ENCODE measurements at places on chromosomes 12 and 14.

DNA sequence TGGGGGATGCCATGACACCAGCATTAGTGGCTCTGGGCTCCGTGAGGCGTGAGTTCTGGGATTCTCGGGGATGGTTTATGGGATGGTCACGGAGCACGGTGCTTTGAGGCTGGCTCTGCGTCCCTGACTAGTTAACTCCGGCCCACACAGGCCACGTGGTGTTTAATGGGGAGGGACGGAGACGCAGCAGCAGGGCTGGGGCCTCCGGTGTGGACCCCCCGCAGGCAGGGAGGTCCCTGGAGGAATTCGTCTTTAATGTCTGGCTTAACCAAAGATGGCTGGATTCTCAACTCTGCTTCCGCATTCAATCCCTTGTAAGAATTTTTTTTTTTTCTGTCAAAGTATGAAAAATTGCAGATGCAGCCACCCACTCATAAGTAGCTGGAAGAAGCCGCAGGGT lies 86.4 kb upstream of the RFLNA start:
- DNase-seq: no peak

DNA sequence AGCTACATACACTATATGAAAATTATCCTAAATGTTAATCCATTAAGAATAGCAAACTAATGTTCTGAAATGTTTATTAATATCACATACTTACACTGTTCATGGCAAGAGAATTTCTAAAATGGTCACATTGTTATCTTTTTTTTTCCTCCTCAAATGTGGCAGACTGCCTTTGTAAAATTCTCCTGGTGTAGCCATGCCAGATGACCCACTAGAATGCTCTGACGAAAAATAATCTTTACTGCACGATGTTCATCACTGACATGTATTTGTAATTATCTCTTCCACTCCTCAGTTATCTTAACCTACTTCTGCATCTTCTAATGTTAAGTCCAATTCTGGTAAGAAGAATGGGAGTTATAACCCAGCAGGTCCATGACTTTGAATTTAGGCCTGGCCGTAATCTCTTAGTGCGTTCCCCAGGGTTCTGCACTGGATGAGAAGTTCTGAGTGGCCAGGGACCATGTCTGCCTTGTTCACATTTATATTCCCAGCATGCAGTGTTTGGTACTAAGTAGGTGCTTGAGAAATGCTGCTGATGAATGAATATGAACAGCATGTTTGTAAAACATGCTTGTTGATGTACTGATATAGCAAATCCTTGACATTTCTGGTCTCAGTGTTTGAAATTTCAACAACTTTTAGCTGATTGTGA lies 46.7 kb downstream of the NOPCHAP1 start:
- peak; percentile 30 for DNase-seq

DNA sequence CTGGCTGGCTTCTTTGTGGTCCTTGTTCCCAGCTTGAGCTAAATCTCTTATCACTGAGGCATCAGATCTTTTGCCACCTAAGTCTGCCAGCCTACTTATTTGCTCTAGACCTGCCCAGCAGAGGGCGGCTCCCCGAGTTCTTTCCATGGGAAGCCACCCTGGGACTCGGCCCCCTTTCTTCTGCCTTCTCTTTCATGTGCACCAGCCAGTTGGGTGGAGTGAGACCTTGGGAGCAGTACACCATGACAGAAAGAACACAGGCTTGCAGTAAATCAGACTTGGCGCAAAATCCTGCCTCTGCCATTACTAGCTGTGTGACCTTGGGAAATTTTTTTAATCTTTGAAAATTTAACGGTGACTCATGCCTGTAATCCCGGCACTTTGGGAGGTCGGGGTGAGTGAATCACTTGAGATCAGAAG lies 7.4 kb downstream of the SMAGP start:
- DNase-seq: peak; percentile 56

GRCh38 chr14:99274346-99275221 lies 2.6 kb upstream of the BCL11B start:
- peak; percentile 87 for DNase-seq

DNA sequence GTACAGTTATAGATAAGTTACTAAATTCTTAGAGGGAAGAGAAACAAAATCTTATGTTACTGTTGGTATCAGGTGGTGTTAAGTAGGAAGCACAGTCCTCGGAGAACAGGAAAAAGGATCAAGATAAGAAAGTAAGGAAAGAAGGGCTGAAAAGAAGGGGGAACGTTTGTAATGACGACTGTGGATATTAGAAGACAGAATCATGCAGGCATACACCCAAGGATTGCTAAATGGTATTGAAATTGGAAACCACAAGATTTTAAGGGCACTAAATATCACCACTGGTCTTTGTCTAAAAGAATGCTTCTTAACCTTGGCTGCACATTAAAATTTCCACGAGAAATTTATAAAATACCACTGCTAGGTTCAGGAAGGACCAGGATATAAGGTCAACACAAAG lies 34.1 kb upstream of the ERGIC2 start:
- peak; percentile 37 for DNase-seq

GRCh38 chr14:42000450-42000849 lies 393.8 kb downstream of the LRFN5 start:
- no peak for DNase-seq

DNA sequence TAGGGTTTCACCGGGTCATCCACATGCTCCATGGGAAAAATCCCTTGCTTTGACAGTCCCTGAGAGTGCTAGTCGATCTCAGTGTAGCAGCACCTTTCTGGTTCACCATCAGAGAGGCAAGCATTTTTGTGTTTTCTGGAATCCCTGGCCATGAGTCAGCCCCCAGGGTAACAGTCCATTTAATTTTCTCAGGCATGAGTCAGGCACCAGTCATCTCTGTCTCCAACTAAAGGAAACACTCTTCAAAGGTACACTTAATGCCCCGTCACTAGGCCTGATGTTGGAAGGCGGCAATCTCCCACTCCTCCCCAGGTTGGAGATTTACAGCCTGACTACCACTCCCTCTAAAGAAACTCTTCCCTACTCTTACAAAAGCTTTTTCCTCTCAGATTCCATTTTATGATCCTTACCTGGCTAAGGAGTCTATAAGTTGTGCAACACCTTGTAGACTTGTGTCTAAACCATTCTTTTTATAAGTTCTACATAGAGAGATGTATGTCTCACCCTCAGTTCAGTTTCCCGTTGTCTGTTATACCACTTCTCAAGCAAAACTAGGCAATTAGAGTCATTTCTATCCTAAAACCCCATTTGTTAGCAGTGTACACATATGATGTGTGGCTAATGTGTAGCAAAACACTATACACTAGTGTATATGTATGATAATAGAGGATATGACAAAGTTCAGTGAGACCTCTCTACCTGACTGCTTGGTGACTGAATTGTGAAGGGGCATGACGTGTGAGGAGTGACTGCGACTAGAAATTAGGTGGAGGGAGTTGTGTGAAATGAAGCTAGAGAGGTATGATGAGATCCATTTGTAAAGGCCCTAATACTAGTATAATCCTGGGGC lies 24.6 kb downstream of the TMEM19 start:
- peak; percentile 92 for DNase-seq

DNA sequence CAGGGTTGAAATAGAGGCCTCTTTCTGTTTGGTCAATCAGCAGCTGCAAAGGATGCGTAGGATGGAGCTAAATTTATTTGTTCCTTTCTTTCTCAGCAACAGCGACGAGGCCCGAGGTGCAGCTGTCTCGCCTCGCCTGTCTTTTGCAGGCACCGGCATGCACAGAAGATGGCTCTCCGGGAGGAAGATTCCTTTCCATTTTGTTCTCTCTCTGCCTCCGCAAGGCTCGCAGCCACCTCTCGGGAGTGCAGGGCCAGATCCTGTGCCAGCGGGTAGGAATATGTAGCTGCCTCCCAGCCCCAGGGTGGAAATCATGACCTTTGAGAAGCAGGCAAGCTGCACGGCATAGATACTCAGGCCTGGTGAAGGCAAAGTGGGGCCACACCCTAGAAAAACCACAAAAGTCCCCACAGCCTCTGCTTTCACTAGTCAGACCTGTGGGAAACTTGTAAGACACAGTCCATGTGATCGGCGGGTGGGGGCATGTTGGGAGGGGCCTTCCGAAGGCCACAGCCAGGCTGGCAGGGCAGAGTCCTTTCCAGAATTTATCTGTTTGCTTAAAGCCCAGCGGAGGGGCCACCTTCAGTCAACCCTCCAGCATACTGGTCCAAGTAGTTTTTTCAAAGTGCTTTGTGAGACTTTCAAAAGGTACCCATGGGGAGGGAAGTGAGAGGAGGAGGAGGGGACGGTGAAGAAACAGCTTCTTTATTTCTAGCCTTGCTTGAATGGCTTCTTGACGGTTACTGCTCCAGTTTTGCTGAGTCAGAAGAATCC lies at the start of gene MAP1LC3B2:
Gene MAP1LC3B2, plus strand, starts transcription at position 220 of the 774 bp plus-strand sequence. CDS start 16,562 bp downstream, outside the sequence.
- peak; percentile 68 for DNase-seq

GRCh38 chr12:107490010-107490409 lies 195.6 kb upstream of the PWP1 start:
- DNase-seq: no peak

DNA sequence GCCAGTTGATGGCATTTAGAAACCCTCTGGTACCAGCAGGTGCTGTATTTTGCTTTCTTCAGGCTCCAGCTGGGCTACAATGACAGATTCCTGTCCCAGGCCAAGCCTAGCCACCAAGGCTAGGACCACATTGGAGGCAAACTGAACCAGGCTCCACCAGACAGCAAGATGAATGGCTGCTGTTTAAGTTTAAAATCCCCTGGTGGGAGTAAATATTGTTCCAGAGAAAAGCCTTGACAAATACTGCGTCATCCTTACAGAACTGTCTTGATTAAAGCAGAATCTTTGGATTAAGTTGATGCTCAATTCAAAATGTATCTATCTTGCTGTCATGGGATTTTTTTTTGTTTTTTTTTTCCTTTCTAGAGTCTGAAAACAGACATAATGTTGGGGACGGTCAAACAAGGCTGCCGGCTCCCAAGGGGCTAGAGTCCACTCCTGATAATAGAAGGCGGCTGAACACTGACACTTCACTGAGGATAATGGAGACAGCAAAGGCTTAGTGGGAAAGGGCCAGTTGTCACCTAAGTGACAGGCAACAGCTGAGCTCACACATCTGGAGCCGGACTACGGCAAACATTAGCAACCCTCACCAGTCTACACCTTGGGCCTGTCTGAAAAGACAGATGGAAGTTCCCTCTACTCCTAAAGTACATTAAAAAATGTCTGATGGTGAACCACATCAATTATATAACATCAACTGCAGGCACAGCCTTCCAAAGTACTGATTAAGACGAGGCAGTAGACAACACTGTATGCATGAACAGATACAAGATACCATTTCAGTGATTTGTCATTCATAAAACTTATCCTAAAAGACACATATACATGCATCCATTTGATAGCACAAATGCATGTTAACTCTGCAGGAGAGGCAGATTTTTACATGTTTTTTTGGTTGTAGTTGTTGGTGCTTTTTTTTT lies 1.7 kb downstream of the PRICKLE1 start:
- peak; percentile 25 for DNase-seq

GRCh38 chr12:91381309-91381804 lies 198.7 kb upstream of the DCN start:
- DNase-seq: peak; percentile 94

DNA sequence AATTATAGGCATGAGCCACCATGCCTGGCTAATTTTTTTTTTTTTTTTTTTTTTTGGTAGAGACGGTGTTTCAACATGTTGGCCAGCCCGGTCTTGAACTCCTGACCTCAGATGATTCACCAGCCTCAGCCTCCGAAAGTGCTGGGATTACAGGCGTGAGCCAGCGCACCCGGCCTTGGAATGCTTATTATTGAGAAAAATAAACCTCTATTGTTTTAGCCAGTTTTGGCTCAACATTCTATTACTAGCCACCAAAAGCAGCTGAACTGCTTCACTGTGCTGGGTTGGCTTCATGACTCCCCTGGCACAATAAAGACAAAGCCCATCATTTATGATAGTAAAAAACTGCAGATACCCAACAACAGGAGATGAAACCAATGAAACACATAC lies 93.5 kb upstream of the CEP83 start:
- peak; percentile 72 for DNase-seq

- no peak for DNase-seq
Observed at GRCh38 chr12:122643207-122643805, 59.9 kb downstream of the HCAR2 start.

GRCh38 chr12:12770262-12770661 lies 15.2 kb upstream of the APOLD1 start:
- DNase-seq: no peak

GRCh38 chr12:71636704-71637115 lies 26.9 kb downstream of the ZFC3H1 start:
- DNase-seq: peak; percentile 74

- DNase-seq: peak; percentile 30
Observed at GRCh38 chr12:81896771-81897170, 137.6 kb upstream of the PPFIA2 start.

GRCh38 chr14:87526731-87527130 lies 466.3 kb downstream of the GALC start:
- no peak for DNase-seq

GRCh38 chr12:94851396-94852028 lies 152.0 kb downstream of the NDUFA12 start:
- no peak for DNase-seq

- peak; percentile 64 for DNase-seq
Observed at GRCh38 chr14:45610318-45610717, 357.3 kb upstream of the MIS18BP1 start.

DNA sequence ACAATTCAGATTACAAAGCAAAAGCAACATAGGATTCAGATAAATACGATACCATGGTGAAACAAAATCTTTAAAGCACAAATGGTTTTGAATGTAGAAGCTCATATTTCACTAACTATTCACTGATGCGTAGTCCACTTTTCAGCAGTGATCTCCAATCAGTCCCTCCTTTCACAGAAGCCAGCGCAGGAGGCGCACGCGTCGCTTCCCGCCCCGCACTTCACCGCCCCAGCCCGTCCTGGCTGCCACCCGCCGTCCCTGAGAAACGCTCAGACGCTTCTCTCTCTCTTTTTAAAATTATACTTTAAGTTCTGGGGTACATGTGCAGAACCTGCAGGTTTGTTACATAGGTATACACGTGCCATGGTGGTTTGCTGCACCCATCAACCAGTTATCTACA lies 19.8 kb upstream of the CHFR start:
- DNase-seq: no peak

DNA sequence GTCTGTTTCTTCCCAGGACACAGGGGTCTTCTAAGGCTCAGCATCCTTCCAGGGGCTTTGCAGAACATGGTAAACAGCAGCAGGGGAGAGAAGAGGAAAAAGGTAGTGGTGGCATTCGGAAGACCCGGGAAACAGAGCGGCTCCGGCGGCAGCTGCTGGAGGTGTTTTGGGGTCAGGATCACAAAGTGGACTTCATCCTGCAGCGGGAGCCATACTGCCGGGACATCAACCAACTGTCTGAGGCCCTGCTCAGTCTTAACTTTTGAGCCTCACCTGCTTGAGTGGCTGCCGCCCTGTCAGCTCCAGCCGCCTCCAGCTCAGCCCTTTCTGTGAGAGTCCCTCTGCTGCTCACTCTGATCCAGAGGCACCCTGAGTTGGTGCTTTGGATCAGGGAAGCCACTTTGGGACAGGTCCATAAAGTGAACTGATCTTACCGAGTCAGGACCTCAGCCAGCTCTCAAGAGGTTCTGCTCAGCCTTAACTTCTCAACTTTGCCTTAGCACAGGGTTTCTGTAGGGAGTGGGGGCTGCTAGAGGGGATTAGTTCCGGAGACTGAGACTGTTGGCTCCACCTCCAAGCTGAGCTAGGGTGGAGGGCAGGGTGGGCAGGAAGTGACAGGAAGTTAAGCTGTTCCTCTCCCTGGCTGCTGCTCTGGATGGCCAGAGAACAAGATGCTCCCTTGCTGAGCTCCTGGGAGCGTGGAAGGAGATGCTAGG lies 5.4 kb downstream of the SDR39U1 start:
- DNase-seq: no peak
